Stimulated activated CD8-positive, alpha-beta memory T cell treated with anti-CD3 and anti-CD28 coated beads, Interleukin-7, amount 100 ng/mL, for 48 hours (primary cell): ENCODE measurements at places on chromosomes 11 and 22.

- DNase-seq: no peak
Measured at GRCh38 chr11:117089685-117090084, 8.5 kb downstream of the SIK3 start.

GRCh38 chr11:75195167-75195962, 44.5 kb downstream of the SLCO2B1 start:
- no peak for DNase-seq

DNA sequence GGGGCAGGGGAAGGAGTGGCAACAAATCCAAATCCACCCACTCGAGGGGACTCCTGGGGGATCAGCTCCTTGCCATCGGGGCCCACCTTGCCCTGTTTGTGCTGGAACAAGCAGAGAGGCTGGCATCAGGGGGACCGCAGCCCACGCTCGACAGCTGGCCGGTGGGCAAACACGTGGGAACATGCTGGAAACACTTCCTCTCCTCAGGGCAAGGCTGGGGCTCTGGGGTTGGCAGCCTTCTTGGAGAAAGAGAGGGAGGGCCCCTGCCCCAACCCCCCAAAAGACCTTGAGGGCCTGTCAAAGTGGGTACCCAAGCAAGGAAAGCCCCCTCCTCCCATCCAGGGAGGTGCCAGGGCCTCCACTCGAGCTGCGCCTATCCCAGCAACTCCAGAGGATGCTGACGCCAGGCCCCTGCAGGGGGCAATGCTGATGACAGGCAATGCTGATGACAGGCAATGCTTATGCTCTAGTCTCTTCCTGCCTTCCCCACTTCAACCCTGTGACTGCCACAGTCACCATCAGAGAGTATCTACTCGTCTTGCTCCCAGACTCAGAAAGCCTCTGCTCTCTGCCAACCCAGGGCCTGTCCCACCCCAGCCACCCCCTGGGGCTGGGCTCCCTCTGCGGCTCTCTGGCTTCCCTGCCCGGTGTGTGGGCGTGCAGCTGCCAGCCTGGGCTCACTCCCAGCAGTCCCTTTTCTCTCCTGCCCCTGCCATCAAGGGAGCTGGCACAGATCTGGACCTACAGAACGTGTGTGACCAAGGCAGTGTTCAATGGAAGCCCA, 6.0 kb downstream of the ESS2 start:
- no peak for DNase-seq

- DNase-seq: no peak
Measured at GRCh38 chr11:11747570-11747969, 94.2 kb upstream of the USP47 start.

- no peak for DNase-seq
Measured at GRCh38 chr11:23725752-23726151, 771.1 kb upstream of the LUZP2 start.

- no peak for DNase-seq
Measured at GRCh38 chr11:116694349-116694725, 78.5 kb downstream of the BUD13 start.

GRCh38 chr22:20803696-20804324, 29.9 kb downstream of the SERPIND1 start:
- DNase-seq: peak; percentile 8

DNA sequence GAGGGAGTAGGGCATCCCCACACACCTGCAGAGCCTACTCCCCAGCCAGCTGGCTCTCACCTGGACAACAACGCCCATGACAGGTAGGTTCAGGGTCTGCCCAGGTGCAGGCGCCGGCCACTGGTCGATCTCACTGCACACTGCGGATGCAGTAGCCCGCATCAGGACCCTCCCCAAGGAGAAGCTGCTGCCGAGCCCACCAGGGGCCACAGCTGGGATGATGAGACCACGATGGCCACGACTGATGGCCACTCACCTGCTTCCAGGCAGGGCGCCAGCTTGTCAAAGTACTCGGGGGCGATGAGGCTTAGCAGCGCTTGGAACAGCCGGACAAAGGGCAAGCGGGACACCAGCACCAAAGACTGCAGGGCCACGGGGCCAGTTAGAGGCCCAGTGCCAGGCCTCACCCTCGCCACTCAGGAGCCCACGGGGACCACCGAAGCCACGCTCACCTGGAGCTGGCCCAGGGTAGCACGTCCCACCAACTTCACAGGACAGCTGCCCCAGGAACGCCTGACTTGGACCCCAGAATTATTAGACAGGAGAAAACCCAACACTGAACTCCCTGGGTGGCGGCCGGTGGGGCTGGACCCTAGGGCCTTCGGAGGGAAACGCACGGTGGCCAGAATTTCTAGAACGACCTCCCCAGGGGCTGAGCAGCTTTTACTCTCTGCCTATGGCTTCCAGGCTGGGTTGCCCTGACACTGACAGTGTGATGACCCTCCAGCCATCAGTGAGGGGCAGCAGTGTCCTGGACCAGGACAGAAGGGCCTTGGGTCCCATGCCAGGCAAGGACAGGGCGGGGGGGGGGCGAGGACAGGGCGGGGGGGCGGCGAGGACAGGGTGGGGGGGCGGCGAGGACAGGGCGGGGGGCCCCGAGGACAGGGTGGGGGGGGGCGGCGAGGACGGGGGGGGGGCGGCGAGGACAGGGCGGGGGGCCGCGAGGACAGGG, 8.9 kb upstream of the PLXNB2 start:
- no peak for DNase-seq

DNA sequence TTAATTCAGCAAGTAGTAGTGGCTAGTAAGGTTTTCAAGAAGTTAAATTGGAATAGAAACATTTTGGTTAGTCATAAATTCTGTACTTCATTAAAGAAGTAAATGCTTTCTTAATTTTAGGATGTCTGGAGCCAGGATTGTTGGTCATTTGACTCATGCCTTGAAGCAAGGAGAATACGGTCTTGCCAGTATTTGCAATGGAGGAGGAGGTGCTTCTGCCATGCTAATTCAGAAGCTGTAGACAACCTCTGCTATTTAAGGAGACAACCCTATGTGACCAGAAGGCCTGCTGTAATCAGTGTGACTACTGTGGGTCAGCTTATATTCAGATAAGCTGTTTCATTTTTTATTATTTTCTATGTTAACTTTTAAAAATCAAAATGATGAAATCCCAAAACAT, 25.8 kb downstream of the ACAT1 start:
- no peak for DNase-seq

DNA sequence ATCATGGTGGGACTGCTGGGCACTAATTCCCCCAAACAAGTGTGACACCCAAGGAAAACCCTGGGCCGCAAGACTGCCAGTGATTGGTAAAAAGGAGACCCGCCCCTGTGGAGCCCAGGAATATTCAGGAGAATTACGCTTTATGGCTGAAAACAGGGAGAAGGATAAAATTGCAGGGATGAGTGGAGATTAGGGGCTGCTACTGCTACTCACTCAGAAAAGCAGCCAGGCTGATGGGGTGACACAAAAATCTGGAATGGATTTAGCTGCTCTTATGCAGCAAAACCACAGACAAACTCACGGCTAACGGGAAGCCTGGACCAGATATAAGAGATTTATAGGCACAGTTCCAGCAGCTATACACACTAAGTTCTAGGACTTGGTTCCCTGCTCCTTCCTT, 4.4 kb upstream of the FBXO3 start:
- no peak for DNase-seq

DNA sequence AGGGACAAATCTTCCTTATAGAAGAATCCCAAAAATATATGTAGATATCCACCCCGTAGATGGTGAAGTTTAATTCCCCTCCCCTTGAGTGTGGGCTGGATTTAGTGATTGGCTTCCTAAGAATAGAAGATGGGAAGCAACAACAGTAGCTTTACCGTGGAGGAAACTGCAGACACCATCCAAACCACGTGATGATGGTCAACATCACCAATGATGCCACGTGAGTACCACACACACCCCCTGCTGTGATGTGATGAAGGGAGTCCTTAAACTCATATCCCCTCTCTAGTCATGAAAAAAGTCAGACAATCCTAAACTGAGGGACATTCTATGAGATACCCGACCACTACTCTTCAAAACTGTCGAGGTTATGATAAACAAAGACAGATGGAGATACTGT, 76.4 kb upstream of the SLC22A12 start:
- DNase-seq: no peak

- DNase-seq: no peak
Measured at GRCh38 chr11:87970762-87971161, 204.5 kb downstream of the RAB38 start.

DNA sequence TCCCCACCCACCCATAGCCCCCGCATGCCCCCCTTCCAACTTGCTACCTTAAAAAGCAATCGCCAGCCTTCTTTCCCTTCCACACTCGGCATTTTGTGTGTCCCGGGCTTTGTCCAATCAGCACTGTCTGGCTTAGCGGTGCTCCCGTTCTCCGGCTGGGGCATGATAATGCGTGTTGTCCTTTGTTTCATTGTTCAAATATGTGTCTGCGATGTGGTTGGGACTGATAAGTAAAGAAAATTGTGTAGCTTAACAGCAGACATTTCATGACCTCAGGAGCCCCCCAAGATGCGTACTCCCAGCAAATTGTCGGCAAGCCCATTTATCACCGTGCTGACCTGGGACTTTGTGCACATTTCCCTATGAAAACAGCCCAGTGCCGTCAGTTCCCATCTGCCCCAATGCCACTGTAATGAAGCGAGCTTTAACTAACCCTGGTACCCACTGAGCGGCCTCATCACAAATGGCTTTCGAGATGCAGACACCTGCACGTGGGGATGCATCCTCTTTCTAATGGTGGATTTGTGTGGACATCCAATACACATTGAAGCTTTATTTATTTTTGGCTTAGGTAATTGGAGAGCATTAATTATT, 167.0 kb upstream of the E2F8 start:
- no peak for DNase-seq

GRCh38 chr11:44120169-44120568, 24.7 kb downstream of the EXT2 start:
- DNase-seq: no peak

- no peak for DNase-seq
Measured at GRCh38 chr11:4180441-4181183, 86.0 kb downstream of the RRM1 start.

DNA sequence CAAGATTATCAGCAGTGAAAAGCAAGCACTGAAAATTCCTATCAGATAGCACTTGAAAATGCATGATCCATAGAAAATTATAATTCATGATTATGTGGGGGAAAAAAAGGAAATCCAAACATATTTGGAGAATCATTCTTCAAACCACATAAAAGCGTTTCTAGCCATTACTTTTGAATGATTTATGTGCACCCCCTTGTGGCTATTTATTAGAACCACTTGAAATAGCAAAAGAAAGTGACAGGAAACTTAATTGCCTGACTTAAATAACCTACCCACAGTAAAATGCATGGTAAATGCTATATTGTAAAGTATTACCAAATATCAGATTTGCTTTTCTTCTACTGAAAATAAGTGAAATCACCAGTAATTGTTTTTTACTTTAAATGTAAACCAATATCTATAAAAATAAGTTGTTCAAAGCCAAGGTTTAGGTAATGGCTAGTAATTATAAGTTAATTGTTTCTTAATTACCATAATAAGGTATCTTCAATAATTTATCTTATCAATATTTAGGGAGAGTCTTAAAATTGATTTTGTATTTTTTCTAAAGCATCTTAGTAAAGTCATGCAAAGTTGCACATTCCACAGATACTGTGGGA, 168.5 kb downstream of the ARHGAP42 start:
- DNase-seq: no peak

- no peak for DNase-seq
Measured at GRCh38 chr11:116901211-116901610, 63.8 kb upstream of the APOA1 start.

DNA sequence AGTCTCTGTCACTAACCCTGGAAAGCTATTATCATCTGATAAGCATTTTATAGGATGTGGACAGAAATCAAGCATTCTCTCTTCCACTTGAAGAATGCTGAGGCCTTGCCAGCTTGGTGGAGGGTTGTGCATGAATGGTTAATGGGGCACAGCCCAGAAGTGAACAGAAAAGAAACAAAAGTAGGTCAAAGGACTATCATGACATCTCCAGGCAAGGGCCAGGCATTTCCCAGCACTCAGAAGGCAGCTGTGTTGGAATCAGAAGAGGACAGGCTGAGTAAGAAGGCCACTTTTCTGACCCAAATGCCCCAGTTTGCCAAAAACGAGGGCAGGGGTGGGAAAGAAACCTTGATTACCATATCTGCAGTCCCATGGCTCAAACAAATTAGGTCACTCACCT, 12.4 kb downstream of the TENM4 start:
- no peak for DNase-seq

- no peak for DNase-seq
Measured at GRCh38 chr11:77558380-77558779, 31.4 kb upstream of the AQP11 start.

- DNase-seq: no peak
Measured at GRCh38 chr22:32994041-32994830, 63.9 kb downstream of the SYN3 start.

- no peak for DNase-seq
Measured at GRCh38 chr11:116678887-116679286, 93.9 kb downstream of the BUD13 start.

- no peak for DNase-seq
Measured at GRCh38 chr11:71433648-71434450, 14.3 kb downstream of the DHCR7 start.

DNA sequence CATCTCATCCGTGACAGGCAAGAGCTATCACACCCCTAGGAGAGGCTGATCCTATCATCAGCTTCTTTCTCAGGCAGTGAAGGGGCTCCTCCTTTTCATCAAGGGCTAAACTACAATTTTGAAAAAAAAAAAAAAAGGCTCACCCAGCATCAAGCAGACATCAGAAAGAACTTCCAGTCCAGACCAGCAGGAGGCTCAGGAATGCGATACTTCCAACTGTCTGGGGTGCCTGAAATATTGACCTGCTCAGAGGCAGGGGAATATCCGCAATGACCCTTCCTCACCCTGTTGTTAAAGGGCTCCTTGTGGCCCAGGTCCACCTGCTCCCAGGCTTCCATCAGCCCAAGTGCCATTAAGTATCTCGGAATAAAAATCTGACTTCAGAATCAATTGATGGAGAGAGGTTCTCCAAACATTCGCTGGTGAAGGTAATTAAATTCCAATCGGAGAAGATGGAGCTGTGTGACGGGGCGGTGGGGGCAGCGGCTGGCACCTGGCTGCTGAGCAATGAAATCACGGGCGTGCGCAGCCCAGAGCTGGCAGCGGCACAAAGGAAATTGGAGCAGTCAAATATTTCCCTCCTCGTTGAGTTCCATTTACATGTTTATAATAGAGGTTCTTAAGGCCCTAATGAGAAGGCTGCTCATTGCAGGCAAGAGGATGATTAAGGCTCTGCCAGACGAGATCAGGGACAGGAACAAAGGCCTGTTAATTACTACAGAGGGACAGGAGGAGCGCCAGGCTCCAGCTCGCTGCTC, 69.0 kb upstream of the THY1 start:
- DNase-seq: no peak

- no peak for DNase-seq
Measured at GRCh38 chr22:37218399-37218770, 6.1 kb upstream of the SSTR3 start.

DNA sequence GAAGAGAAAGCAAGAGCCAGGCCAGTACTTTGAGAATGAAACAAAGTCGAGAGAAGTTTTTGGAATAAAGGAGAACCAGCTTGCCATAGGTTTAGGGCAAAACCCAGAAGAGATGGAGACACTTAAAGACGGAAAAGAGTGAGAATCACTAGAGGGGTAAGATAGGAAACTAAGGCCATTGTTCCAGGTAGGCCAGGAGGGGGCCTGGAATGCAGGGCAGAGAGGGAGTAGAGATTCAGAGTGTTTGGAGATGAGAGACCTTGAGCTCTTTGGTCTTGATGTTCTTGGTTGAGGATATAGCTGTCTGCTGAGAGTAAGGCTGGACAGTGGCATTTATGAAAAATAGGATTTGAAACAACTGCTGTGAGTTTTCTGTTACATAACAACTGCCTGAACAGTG, 263.3 kb upstream of the POU2AF2 start:
- no peak for DNase-seq

- DNase-seq: no peak
Measured at GRCh38 chr22:31094741-31095140, 12.6 kb downstream of the SELENOM start.

- no peak for DNase-seq
Measured at GRCh38 chr11:11669233-11669846, 47.5 kb upstream of the GALNT18 start.
